Stimulated activated CD8-positive, alpha-beta memory T cell treated with anti-CD3 and anti-CD28 coated beads, Interleukin-2, amount 100 ng/mL, for 1 hour (primary cell): ENCODE measurements at places on chromosomes 4 and X.

DNA sequence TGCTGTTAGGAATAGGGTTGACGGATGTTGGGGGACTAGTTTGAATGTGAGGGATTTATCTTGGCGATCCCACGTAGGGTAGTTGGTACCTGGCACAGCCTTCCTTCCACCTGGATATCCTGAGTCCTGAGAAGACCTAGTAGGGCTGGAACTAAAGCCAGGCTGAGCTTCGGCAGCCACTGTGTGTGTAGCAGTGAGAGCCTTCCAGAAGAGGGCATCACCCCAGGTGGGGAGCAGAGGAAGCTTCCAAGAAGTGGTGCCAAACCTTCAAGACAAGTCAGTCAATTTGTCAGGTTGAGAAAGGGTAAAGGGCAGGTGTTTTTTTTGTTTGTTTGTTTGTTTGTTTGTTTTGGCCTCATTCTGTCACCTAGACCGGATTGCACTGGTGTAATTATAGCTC lies 1.2 kb upstream of the FGFBP2 start:
- DNase-seq = no peak

DNA sequence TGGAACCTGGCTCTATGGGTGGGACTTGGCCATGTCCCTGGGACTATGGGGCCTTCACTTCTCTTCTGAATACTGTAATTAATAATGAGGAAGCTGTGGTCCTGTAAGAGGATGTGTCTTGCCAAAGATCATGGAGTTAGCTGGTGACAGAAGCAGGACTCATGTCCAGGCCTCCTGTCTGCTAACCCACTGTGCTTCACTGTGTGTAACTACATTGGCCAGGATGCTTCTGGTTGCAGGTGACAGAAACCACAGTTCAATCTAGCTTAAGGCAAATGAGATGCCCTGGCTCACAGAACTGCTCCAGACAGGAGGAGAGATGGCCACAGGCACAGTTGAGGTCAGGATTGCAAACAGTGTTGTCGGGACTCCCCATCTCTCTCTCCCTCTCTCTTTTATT lies 3.1 kb downstream of the MTMR1 start:
- no peak for DNase-seq

DNA sequence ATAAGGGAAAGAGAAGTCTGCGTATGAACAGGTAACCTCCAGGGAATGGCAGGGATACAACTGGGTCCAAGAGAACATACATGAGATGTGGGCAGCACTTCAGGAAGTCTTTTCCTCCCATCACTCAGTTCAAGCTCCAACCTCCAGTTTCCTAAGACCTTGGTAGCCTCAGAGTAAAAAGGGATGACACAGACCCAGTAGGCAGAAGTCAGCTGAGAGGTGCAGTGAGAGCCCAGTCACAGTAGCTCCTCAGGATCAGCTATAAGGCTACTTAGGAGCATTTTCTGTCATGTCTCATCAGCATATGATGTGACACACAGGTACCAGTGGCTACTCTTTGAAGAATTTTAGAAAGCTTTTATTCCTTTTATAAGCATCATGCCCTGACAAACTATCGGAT lies 12.5 kb upstream of the STS start:
- DNase-seq = no peak

DNA sequence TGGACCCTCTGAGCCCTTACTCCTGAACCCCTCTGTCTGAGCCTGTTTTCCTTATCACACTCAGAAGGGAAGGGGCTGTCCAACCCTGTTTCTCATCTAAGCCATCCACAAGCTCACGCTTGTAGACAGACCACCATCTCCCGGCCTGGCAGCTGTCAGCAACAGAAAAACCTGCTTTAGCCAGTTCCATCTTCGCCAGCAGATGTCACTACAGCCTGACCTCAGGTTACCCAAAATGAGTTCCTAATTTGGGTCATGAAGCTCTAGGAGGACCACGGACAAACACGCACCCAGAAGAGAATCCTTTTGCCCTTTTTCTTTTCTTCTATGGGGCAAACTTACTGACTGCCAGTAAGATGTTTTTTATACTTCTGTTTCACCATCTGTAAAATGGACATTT lies 445.4 kb downstream of the BCOR start:
- DNase-seq = no peak

DNA sequence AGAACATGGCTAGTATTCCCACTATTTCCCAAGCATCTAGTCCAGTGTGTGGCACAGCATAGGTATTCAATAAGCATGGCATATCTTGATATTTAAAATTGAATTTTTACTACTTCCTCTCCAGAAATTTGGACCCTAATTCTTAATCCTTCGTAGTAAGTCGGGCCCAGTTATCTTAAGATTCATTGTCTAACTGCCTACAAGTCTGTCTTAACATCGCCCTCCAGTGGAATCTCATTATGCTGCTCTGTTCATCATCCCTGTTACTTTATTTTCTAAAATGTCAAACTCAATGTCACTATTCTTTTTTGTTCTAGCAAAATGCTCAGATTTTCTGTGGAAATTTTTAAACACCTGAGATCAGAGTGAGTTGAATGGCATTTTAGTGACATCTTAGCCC lies 606.2 kb downstream of the KLHL13 start:
- no peak for DNase-seq

DNA sequence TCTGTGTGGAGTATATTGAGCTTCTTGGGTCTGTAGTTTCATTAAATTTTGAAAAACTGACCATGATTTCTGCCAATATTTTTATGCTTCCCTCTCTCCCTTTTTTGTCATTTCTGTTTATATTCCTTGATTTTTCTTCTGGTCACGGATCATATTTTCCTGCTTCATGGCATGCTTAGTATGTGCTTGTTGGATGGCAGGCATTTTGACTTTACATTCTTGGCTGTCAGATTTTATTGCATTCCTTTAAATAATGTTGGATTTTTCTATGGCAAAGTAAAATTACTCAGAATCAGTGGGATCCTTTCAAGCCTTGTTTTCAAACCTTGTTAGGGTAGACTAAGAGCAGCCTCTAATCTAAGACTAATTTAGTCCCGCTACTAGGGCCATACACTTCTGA lies 531.8 kb downstream of the IL15 start:
- no peak for DNase-seq

GRCh38 chrX:30150196-30150895 lies 65.0 kb upstream of the MAGEB2 start:
- no peak for DNase-seq

DNA sequence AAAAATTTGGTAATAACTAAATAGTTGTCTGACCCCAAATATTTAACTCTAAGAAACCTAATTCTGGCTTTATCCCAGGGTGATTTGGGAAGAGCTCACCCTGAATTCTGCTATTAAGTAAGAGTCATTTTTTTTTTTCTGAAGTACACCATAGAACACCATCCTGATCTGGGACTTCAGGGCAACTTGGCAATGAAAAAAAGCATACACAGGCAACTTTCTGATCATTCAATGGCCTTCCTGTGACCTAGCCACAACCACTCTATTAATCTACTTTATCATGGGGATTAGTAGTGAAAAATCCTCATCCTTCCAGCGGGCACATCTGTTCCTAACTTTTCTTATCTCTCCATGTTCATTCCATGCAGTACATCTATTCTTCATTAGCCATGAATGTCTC lies 333.2 kb upstream of the MAD2L1 start:
- DNase-seq = no peak
